Forelimb muscle (tissue), 1 donor: ENCODE measurements at places on chromosomes 12 and 14. TPM values are rescaled to one million over a fixed set of nuclear protein-coding genes. Genes with fewer than 3 reads are reported as not detected.

The SSTR1 gene
- 0.09 TPM for polyA plus RNA-seq

The WNT1 gene
- not detected for polyA plus RNA-seq

The ACOT6 gene
- polyA plus RNA-seq: not detected

The CCDC38 gene
- 0.62 TPM for polyA plus RNA-seq

The SLC17A8 gene
- 0.06 TPM for polyA plus RNA-seq

The DAAM1 gene
- polyA plus RNA-seq: 34.1 TPM

The TBC1D30 gene
- polyA plus RNA-seq: 1.4 TPM

- no peak for DNase-seq
These were observed 136.4 kb downstream of the KIF26A start for GRCh38 chr14:104274806-104275205.

DNA sequence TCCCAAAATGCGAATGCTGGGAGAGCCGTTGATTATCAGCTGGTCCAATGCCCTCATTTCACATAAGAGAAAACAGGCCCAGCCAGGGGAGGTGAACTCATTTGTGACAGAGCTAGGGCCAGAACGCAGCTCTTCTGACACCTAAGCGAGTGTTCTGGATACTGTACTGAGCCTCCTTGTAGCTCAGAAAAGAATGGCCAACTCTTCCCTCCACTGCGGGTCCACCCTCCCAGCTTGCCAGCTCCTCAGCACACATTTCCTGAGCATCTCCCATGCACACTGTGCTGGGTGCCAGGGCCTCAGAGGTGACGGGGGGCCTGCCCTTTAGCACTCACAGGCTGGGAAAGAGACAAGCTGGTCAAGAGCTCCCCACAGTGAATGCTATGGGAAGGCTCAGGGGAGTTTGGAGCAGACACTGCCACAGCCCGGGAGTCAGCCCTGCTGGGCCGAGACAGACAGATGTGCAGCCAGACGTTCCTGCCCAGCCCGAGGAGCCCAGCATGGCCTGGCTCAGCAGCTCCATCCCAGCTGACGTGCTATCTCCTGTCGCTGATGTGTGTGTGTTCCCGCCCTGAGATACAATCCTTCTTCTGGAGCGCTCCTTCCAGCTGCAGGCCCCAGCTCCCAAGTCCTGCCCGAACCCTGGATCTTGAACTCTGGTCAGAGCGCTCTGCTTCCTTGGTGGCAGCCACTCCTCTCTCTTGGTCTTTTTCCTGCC lies 3.5 kb downstream of the CMTM5 start:
- no peak for DNase-seq

GRCh38 chr12:102501773-102502172 lies 21.4 kb upstream of the IGF1 start:
- DNase-seq: no peak

GRCh38 chr12:57093415-57094207 lies 4.7 kb downstream of the NAB2 start:
- DNase-seq: no peak

DNA sequence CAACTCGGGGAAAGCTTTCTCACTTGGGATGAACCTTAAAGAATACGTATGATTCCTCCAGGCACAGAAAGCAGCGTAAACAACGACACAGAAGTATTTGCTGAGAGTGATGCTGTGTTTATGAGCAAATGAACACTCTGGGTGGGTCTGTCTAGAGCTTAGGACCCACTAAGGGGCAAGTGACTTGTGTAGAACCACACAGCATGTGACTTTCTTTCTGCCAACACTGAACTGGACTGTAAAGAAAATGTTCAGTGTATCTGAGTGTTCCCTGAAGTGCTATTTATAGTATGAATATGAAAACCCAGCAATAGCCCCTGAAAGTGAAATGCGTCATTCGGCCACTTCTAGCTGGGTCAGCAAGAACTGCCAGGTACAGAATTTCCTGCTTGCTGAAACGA lies 78.5 kb downstream of the ST8SIA1 start:
- no peak for DNase-seq

DNA sequence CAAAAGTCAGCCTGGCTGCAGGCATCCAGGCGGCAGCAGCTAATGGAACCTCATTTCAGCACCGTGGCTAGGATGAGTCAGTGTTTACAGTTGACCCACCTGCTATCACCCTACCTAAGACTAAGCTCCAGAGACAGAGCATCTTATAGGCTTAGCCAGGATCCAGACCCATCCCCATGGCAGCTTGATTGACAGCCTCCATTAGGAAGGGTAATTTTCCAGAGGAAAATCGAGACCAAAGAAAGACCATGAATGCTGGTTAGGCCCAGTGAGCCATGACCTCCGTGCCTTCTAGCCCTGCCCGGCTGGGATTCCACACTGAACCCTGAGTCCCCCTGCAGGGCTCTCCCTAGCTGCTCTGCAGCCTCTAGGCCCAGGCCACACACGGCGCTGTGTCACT lies 38.7 kb downstream of the TUNAR start:
- no peak for DNase-seq

DNA sequence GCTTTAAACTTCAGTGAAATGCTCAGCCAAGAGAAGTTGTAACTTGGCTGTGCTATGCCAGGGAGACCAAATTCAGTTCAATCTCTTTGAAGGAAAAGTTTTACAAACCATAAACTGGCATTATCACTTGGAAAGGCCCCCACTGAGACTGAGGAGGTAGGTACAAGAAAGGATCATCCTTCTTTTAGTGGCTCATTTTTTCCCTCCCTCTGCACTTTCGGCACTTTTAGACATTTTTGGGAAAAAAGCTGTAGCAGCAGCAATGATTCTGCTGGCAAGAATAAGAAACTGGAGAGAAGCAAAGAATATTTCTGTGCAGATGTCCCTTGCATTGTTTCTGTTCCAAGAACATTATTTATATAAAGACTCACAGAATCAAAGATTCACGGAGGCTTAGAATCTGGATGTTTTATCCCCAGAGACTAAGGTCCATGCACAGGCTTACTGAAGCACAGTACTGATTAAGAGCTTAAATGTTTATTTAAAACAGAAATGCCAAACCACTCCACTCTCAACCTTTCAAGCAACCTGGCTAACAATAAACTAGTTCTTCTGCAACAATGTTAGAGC lies 12.3 kb downstream of the ZC2HC1C start:
- no peak for DNase-seq

DNA sequence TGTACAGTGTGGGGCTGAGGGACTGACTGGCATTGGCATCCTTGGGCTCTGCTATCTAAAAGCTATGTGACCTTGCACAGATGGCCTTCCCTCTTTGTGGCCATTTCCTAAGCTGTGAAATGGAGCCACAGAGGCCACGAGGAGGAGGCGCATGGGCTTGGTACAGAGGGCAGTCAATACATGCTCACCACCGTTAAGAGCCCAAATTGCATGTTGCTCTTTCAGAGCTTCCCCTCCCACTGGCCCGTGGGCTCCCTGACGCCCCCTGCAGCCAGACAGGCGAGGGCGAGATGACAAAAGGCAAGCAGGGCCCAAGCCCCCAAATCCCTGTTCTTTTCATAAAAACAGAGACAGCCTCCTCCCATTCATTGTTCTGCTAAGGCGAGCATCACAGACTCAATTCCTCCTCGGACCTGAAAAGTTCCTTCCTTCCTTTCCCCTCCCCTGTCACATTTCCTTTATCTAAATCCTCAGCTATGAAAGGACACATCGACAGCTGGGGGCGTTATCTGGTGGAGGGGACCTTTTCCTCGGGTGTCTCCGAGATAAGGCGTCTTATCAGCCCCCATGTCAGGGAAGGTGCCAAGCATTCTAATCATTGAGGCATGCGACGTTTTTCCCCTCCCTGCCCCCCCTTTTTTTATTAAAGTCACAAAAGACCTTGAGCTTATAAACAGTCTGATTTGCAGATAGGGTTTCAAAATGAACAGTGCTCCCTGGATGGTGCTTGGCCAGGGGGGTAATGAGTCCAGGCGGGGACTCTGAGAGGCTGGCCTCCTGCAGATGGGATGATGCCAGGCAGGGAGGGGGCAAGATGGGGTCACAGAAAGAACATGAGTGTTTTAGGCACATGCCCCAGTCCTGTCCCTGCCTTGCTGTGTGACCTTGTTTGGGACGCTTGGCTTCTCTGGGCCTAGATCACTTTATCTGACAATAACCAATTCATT lies 26.4 kb downstream of the FAM222A start:
- no peak for DNase-seq

DNA sequence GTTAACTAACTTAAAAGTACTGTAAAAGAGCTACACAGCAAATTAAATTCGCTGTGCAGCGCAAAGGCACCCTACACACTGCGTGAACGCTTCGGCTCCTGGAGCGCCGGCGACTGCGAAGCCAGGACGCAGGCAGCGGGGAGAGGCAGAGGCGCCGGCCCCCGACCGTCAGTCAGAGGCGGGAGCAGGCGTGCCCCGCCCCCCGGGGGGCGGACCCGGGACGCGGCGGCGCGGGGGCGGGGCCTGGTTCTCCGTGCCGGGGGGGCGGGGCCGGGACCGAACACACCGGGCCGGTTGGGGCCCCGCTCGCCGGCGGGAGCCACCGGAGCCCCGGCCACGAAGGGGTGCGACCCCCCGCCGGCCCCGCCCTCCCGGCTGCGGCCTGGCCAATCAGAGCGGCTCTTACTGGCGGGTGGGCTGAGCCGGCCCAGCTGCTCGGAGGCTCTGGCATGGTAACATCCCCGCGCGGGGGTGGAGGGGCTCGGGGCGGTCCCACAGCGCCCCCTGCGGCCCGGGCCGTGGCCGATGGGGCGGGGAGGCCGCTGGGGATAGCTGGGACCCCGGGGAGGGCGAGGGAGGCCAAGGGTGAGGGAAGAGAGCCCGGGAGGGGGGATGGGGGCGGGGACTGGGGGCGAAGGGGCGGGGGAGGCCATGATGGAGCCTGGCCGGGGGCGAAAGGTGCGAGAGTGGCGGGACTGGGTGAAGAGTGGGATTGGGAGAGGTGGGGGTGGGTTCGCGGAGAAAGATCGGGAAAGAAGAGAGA lies at the start of gene PRPF40B:
TSS of gene PRPF40B (plus strand) at position 420 of the 763 bp plus-strand sequence. CDS start at position 450, 30 bp downstream.
- DNase-seq: no peak

GRCh38 chr14:71713016-71713415 lies 219.2 kb upstream of the RGS6 start:
- DNase-seq: no peak

DNA sequence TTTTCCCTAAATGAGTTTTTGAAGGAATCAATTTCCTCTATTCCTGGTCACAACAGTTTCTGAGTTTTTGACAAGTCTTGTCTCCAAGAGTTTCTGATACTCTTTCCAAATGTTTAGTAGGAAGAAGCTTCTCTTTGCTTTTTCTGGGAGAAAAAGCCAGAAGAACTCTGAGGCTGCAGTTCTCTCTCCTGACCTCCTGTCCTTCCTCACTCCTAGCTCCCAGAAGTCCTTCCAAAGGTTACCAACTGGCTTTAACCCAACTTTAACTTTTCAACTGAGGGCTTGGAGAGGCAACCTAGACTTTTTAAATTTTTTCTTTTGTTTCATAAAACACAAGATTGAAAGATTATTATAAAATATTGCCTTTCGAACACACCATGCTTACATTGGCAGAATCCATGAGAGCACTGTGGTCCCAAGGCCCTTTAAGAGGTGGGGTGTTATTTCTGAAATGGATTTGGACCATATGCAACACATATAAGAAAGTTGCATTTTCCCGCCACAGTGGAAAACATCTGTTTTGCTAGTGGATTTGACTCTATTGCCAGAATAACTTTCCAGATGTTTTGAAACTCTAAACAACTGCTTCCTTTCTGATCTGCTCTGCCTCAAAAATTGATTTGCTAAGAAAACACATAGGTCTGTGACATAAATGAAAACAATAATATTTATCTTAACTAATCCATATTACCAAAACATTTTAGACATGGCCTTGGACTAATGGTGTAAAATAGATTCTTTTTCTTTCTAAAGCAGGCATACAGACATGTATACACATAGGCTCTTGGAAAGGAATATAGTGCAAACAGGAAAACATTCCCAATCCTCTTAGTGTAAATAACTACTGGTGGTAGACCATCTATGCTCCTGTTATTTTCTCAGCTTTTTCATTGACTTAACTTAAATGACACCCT lies 22.3 kb upstream of the EPS8 start:
- DNase-seq: peak; percentile 95

DNA sequence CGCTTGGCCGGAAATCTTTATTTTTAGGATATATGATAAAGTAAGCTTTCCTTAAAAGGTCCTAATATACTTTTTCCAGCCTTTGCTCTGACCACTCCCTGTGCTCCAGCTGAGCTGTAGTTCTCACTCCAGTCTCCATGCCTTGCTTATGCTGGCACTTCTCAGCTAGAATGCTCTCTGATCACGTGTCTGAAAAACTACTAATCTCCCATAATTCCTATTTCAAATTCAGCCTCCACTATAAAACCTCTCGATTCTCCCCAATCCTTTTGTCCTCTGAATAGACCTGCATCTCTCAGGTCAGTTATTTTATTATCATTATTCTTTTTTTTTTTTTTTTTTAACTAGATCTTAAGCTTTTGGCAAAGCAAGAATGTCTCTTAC lies 3.7 kb downstream of the BIN2 start:
- DNase-seq: no peak
